GM23338 (cell line): ENCODE measurements at places on chromosomes 16 and 17. TPM values are rescaled to one million over a fixed set of nuclear protein-coding genes. Genes with fewer than 3 reads are reported as not detected.

Gene TEKT5
- 0.19 and 0.52 TPM in 2 replicates for total RNA-seq

Gene PRSS27
- 0.85 and 1.6 TPM in 2 replicates for total RNA-seq

Gene NAGS
- total RNA-seq = 7.2 and 7.7 TPM in 2 replicates

Gene GDPD3
- 0.94 TPM in 1 of 2 replicates, not detected in the other for total RNA-seq

GRCh38 chr16:31052114-31052513 is 18.8 kb downstream of the STX4 start:
- DNase-seq = no peak

DNA sequence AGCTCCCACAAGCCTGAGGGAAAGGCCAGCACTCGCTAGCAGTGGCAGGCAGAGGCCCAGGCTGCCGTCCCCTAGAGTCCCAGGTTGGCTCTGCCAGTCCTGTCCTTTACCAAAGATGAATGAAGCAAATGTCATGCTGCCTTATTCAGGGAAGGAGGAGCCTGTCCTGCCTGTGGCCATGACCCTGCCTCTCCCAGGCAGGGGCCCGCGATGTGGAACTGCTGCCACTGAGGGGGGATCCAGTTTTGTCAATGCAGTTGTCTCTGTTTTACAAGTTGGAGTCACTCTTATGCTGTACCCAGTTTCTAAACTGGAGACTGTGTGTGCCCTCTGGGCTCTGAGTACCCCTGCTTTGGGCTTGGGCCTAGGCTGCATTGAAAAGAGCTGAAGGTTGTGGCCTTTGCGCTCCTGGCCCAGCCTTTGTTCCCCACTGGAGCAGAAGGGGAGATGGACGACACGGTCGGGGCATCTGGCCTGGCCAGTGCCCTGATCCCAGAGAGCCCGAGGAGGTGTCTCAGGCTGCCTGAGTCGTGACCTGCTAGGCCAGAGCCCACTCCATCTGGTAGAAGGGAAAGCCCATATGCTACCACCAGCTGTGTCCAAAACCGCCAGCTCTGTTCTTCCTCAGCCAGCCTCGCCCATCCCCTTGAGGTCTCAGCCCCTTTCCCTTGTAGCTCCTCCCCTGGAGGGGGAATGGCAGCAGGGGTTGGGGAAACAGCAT is 5.5 kb downstream of the LIMD2 start:
- DNase-seq = peak; percentile 64

Gene ABCC12
- not detected in 2 replicates for total RNA-seq

GRCh38 chr16:67460168-67460567 is 20.8 kb downstream of the ATP6V0D1 start:
- no peak for DNase-seq

DNA sequence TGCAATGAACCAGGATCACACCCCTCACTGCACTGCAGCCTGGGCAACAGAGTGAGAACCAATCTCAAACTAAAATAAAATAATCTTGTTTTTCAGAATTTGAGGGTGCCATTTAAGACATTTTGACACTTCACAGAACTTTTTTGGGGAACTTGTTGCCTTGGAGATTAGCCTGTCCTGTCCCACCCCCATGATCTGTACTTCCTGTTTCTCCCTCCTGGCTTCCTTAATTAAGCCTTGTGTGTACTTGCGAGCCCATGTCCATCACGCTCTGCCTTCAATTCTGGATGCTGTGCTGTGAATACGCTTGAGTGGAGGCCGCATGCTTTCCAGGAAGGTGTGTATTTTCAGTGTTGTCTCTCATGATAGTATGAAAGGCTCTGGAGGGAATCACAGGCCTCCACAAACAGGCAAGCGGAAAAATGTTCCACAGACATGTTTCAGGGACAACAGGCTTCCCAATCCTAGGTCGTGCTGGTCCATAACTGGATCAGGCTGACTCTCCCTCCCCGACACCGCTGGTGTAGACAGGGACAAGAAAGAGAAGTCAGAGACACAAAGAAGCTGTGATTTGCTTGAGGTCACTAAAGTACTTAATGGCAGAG is 56.9 kb downstream of the NOS2 start:
- no peak for DNase-seq

Gene ADAP2
- 0.94 and 2.9 TPM in 2 replicates for total RNA-seq

Gene CD300H
- total RNA-seq = not detected in 2 replicates

DNA sequence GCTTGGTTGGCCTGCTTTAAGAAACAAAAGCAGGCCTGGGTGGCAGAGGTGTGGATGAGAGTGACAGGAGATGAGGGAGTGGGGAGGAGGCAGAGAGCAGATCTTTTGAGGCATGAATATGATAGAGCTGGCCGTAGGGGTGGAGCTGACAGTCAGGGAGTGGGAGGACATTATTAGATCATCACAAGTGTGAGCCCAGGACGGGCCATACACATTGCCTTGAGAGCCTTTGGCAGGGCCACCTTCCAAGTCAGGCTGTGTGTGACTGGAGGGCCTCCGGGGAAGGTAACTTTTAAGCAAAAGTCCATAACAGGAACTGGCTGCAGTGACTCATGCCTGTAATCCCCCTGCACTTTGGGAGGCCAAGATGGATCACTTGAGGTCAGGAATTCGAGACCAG is 26.3 kb downstream of the GINS3 start:
- no peak for DNase-seq

GRCh38 chr17:28030386-28030785 is 12.1 kb upstream of the NLK start:
- DNase-seq = no peak

DNA sequence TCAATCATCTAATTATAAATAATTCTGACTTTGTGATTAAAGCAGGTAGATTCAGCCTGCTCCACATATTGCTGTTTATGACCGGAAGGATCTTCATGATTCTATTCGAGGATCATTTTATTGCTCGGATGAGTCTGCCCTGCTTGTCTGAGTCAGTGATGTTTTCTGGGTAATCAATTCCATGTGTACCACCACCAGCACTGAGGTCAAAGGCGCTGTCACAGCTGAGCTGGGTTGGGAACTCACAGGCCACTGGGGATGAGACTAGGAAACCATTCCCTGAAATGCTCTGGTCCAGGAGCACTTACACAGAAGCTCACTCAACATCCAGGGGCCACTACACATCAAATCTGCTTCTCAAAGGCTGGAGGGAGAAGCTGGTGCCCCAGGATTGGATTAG is 30.4 kb upstream of the ERN1 start:
- DNase-seq = no peak

DNA sequence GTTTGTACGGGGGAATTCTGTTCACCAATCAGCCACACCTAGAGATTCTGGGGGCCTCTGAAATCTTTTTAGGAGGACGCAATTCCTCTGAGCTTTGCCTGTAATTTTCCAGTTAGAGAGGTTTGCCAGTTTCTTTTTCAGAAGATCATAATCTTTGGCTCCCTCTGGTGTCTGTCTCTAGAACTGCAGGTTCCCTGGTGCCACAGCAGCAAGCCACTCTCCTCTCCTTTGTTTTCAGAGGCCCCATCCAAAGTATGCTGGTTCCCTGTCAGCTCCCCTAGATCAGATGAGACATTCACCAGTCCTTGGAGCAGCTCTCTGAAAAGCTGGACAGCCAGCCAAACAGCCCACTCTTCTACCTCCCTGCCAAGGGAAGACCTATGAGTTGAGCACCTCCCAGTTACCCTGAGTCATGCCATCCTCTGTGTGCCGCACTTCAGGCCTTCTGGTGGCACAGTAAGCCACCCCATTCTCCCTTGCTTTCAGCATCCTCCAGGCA is 36.1 kb downstream of the RNF112 start:
- DNase-seq = peak; percentile 94

Gene RBBP6
- 72.7 and 88.9 TPM in 2 replicates for total RNA-seq
